ENCODE measurements at places on chromosomes 3 and 15. TPM values are rescaled to one million over a fixed set of nuclear protein-coding genes. Genes with fewer than 3 reads are reported as not detected.

DNA sequence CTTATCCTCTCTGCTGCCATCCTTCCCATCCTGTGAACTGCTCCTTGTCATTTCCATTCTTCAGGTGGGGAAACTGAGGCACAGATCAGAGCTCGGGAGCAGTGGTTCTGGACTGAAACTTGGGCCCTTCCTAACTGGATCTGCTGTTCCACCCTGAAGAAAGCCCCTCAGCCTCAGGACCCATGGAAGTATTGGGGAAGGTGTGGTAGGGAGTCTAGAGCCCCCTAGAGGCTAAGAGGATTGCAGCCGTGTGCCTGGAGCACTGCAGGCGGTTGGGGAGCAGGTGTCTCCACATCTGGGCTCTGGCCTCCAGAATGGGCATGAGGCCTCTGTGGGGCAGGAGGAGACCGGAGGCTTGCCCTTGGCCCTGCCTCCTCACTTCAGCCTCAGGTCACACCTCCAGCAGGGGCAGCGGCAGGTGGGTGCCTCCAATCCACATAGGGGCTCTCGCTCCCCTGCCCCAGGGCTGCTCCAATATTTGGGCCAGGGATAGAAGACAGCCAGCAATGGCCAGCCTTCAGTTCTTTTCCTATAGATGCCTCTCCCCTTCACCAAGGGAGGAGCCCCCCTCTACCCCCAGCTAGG is 28.1 kb downstream of the DNAJB8 start:
- no peak overlapping the region for H3K4me3 ChIP-seq
- peaks cover 12% of the 10 kb centered on the region for H3K27me3 ChIP-seq
- H3K36me3 ChIP-seq = no peaks in the 10 kb centered on the region
- no peak for DNase-seq
- H3K4me1 ChIP-seq = no peaks in the 10 kb centered on the region

- H3K27me3 ChIP-seq = peaks cover 9% of the 10 kb centered on the region
- H3K4me1 ChIP-seq = no peaks in the 10 kb centered on the region
- no peak overlapping the region for H3K4me3 ChIP-seq
- peak; percentile 58 for DNase-seq
Observed at GRCh38 chr15:28913171-28913765, 27.5 kb downstream of the APBA2 start.

DNA sequence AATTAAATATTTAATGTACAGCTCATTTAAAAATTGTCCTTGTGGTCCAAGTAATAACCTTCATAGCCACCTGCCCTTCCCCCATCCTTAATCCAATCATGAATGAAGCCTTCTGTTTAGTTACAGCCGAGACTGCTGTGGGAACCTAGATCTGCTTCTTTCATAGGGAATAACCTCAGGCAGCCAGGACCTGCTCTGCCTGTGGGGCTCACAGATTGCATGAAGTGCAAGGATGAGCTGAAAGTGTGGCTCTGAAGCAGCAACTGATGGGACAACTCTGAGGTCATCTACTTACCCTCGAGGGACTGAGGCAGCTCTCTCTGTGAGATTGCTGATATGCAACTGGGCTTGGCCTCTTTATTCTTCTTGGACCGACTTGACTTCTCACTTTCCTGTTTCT is 169.8 kb downstream of the POTEB3 start:
- H3K27me3 ChIP-seq = no peaks in the 10 kb centered on the region
- H3K36me3 ChIP-seq = no peaks in the 10 kb centered on the region
- no peaks in the 10 kb centered on the region for H3K4me1 ChIP-seq
- no peak overlapping the region for H3K4me3 ChIP-seq
- DNase-seq = no peak
- no peak overlapping the region for H3K27ac ChIP-seq

DNA sequence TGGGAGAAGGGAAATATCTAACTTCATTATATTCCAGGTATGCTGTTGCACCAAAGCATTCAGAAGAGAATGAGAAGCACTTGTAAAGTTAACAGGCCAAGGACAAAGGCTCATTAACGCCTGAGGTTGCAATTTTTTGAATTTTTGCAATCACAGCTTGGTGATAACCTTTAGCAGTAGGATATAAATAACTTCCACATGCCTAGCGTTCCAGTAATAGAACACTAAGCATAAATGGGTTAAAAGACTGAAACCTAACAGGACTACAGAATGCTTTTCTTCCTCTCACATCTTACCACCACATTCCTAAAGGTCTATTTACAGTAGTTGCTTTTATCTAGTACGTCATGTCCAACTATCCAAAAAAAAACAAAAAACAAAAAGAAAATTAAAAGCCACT is 57.4 kb upstream of the IMPG2 start:
- no peaks in the 10 kb centered on the region for H3K36me3 ChIP-seq
- DNase-seq = no peak
- no peak overlapping the region for H3K27ac ChIP-seq

Gene SENP7
- total RNA-seq = 33.5 TPM

Data from sigmoid colon (tissue), 7 donors.